ENCODE measurements at places on chromosomes 5 and 9. TPM values are rescaled to one million over a fixed set of nuclear protein-coding genes. Genes with fewer than 3 reads are reported as not detected.

PLPPR1 gene
- total RNA-seq = not detected

FOXD1 gene
- total RNA-seq = 0.35 TPM

DNA sequence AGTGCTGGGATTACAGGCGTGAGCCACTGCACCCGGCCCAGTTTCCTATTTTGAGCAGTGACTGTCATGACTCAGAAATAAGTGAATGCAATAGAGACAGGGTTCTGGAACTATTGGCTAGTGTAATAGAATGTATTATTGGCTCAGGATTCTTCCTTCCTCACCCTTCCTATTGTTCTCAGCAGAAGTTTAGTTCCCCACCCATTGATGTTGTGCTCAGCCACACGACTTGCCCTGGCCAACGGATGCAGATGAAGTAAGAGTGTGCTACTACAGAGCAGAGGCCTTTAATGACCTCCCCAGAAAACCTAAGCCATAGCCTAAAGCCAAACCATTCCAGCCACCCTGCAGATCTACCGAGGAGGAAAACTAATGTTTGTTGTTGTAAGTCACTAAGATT lies 287.9 kb downstream of the AGTPBP1 start:
- no peak for DNase-seq

DNA sequence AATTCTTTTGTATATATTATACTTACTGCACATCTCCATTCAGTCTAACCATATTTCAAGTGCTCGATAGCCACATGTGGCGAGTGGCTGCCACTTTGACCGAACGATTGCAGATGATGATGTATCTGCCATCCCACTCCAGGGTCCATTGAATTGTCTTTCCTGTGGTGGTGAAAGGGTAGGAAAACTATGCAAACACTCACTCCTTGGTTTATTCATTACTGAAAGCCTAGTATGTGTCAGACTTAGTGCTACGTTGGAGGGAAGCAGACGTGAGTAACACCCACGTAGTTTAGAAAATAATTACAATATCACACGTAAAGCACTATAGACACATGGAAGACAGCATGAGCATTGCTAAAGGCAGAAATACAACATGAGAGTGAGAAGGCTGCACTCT lies 353.7 kb downstream of the CSNK1G3 start:
- no peak for DNase-seq

DNA sequence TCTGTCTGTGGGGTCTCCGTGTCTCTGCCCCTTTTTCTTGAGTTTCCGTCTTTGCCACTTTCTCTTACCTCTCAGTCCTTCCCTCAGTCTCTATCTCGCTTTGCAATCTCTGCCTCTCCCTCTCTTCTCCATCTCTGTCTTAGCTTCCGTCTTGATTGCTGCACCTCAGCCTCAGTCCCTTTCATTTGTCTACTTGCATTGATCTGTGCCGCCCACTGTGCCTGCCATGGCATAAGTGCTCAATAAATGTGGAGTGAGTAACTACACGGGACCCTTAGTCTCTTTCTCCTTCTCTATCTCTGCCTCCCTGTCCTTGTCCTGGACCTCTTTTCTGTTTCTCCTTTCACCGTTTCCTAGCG lies 6.6 kb downstream of the PCDHGC5 start:
- DNase-seq = no peak

DNA sequence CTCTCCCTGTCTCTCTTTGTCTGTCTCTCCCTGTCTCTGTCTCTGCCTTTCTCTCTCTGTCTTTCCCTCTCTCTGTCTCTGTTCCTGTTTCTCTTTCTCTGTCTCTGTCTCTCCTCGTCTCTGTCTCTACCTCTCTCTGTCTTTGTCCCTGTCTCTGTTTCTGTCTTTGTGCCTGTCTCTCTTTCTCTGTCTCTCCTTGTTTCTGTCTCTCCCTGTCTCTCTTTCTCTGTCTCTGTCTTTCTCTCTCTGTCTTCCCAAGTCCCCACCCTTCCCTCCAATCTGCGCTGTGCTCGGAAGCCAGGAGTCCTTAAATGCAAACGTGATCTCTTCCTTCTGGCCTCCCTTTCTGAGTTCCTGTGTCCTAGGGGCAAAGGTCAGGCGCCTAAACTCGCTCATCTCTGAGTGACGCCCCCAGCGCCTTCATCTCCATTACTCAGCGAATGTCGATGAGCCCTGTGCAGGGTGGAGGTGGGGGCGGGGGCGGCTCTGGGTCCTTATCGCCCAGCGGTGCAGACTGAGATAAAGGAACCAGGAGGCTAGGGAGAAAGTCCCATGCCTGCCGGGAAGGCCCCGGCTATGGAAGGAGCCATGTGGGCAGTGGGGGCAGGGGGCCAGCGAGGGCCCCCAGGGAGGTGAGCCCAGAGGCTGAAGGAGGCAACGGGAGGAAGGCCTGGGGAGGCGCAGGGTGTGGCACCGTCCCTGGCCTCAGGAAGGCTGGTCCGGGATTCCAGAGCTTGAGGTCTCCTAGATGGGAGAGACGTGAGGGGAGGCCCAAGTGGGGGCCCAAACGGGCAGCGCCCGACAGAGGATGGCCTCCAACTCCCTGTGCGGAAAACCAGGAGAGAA lies 1.5 kb upstream of the SLC6A19 start:
- DNase-seq = no peak

DNA sequence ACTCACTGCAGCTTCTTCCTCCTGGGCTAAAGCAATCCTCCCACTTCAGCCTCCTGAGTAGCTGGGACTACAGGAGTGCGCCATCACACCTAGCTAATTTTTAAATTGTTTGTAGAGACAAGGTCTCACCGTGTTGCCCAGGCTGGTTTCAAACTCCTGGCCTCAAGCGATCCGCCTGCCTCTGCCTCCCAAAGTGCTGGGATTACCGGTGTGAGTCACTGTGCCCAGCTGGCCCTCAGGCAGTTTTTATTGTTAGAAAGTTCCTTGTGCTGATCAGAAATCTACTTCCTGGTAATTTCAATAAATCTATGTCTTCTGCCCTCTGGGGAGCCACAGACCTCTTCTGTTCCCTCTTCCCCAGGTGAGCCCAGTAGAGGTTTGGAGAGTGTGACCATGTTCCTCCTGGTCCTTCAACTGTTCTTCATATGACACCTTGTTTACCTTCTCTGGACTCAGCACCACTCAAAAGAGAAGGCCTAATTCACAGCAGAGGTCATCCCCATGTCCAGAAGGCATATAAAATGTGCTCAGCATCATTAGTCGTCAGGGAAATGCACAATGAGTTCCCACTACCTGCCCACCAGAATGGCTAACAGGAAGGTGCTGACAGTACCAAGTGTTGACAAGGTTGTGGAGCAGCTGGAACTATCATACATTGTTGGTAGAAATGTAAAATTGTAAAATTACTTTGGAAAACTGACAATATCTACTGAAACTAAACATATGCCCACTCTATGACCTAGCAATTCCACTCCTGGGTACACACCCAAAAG lies 10.4 kb downstream of the TMOD1 start:
- DNase-seq = no peak

OTULINL gene
- 93.1 TPM for total RNA-seq

GRCh38 chr5:94674490-94675382 lies 56.3 kb downstream of the SLF1 start:
- DNase-seq = no peak

NR6A1 gene
- not detected for total RNA-seq

GRCh38 chr5:111999286-111999685 lies 242.3 kb upstream of the NREP start:
- no peak for DNase-seq

Measured in CD8-positive, alpha-beta T cell (primary cell).